Femur (tissue), 1 donor: ENCODE measurements at places on chromosomes 6 and 20.

DNA sequence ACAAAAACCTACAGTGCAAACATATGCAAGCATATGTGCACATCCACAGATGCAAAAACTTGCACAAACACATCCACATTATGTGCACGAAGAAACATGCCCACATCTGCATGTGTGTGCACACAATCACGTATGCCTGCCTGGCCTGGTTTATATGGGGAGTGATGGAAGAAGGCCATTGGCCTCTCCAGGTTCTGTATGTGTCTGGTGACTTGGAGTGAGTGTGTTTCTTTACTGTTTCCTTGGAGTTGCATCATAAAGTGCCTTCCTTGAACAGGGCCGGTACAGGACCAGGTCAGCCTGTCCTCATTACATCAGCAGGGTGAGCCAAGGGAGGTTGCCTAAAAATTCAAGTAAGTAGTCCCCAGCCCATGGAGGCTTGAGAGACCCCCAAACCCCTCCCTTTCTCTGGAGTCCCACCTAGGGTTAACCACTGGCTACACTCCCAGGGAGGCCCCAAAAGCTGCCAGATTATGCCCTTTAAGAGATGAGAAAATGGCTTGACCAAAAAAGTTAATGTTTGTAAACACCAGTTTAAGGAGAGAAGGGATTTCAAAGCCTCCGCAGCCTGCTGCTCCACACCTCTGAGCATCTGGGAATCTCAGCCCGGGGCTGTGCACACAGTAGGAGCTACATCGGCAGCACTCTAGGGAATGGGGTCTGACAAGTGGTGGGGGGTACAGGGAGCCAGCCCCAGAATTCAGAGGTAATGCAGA, 140.8 kb downstream of the VEGFA start:
- no peak for DNase-seq

DNA sequence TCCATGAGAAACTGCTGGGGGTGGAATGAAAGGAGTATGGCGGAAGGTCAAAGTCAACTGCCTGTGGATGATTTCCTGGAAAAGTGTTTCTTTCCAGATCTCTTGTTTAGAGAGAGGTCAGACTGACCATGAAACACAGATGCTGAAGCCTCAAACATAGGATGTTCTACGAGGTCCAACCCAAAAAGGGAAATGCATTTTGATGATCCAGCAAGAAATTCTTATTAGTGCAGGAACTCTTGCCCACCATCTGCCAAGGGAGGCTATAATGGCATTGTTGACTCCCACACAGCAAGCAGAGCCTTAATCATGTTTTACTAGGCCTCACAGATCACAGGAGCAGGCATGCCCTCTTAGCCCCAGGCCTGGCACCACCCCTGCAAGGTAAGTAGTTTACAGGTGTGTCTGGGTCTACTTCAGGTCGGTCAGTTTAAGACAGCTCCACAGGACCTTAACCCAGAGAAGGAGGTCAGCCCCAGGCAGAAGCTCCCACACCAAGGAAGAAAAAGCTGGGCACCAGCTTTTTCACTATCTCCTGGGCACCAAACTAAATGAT, 67.6 kb upstream of the CNKSR3 start:
- DNase-seq = no peak

DNA sequence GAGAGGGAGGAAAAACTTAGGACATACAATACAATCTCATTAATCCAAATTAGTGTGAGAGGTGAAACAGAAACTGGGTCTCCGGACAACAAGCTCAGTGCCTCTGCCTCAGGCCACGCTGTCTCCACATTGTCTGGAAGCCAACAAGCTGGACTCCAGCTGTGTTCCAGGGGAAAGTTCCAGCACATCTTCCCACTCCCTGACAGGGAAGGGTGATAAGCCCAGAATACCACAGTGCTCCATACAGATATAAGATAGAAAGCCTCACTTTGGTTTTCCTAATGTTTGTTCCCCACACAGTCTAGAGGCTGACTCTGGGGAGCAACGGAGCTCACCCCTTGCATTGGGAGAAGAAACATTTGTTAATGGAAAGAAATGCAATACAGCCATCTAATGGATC, 117.1 kb upstream of the SPTLC3 start:
- DNase-seq = no peak

GRCh38 chr6:149984773-149985172, 21.0 kb downstream of the ULBP1 start:
- no peak for DNase-seq

DNA sequence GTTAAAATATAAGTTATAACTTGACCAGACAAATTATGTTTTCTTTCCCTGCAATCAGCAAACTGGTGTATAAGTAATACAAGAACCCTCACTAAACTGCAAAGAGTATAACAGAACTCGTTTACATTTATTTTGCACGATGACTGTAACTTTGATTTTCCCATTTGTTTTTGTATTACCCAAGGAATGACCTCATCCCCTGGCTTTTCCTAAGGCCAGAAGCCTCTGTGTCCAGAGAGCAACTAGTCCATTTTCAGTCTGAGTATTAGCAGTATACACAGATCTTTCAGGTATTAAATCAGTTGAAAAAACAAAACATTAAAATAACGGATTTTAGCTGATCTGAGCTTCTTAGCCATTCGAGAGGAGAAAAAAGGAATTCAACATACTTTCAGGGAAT, 17.2 kb downstream of the COL19A1 start:
- DNase-seq = no peak

DNA sequence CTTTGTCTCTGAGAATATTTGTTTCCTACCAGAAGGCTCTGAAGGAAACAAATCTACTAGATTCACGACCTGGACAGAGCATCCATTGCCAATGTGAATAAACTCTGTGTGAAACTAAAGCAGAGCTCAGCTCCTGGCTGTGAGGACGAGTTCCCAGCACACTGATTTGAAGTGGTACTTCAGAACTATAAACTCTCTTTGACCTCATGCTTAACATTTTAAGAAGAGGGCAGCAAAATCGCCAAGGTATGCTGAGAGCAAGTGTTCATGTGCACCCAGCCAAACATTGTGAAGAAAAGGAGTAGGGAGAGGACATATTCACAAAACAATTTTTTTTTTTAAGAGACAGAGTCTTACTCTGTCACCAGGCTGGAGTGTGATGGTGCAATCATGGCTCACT, 33.7 kb upstream of the ZNF133 start:
- DNase-seq = no peak

- no peak for DNase-seq
These were observed 899.0 kb downstream of the TFAP2A start for GRCh38 chr6:9515633-9516606.

DNA sequence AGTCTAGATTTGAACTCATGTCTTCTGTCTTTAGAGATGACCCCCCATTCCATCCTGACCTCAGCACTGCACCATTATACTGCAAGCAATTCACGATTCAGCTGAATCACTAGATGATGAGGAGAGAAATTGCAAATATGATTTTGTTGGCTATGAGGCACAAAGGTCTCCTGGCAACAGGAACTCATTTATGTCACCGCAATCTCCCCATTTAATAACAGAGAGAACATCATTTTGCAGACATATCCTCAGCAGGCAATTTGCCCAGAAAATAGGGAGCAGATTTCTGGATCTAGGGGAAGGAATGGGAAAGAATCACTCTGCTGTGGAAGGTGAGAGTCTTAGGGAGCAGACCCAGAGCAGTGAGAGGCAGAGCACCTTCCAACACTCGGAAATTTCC, 303.0 kb downstream of the PAX1 start:
- no peak for DNase-seq

DNA sequence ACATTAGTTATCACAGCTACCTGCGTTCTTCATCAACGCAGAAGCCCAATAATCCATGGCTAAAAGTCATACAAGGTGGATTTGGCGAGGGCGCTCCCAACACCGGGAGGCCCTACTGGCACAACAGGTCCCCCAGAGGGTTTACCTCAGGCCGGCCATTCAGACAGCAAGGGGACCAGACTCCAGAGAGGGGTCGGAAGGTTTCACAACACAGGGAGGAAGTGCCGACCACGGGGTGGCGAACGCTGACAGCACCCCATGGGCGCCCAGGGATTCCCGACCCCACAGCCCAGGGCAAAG, 1515.9 kb upstream of the DEFB115 start:
- no peak for DNase-seq

DNA sequence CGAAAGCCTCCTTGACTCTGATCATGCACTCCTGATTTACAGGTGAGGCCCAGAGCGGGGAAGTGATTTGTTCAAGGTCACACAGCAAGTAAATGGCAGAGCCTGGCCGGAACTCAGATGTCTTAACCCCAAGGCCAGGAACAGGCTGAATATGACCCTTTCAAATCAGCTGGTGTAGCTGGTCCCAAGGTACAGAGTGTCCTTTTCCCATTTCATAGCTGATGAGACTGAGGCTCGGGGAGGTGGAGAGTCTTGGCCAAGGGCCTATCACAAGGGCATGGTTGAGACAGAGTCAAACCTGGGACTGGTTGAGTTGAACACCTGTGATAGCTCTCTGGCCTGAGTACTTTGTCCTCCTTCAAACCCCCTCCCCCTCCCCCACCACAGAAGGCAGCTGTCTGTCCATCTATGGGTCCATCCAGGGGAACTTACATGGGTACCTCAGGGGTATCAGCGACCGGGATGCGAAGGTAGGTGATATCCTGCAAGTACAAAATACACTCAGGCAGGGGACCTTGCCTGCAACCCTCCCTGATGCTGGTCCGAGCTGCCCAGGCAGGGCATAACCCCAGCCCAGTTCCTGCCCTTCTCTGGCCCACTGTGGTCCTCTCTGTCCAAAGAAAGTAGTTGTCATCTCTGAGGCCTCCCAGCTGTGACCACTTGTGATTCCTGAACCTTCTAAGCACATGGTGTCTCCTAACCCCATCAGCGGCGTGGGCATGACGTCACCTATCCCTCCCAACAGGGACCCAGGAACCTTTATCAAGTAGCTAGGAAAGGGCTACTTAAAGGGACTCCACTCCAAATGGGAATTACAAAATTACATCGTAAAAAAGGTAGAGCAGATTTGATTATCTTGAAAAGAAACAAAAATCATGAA, 5.6 kb downstream of the DUSP15 start:
- peak; percentile 11 for DNase-seq

GRCh38 chr6:120945905-120946594, 388.2 kb downstream of the TBC1D32 start:
- no peak for DNase-seq

GRCh38 chr6:68760941-68761676, 126.0 kb downstream of the ADGRB3 start:
- DNase-seq = no peak

DNA sequence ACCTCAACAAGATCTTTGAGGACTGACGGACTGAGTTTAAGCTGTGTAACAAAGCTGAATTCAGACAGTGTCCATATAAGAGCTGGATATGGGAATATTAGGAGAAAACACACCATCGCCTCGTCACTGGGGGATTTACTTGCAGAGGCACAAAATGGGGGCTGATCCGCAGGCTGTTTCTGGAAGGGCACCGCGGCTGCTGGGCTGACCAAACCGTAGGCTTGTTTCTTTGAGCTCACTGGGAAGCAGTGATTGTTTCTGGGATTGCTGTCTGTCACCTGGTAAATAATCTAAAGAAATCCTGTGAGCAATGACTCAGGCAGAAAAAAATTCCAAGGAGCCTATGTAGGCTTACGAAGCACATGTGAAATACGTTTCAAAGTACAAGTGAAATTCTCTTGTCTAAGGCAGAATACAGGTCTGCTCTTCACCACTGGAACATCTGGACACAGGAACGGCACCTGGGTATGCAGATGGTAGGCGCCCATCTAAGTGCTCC, 63.9 kb upstream of the MPC1 start:
- no peak for DNase-seq

GRCh38 chr6:39753725-39754045, 28.5 kb upstream of the KIF6 start:
- no peak for DNase-seq

DNA sequence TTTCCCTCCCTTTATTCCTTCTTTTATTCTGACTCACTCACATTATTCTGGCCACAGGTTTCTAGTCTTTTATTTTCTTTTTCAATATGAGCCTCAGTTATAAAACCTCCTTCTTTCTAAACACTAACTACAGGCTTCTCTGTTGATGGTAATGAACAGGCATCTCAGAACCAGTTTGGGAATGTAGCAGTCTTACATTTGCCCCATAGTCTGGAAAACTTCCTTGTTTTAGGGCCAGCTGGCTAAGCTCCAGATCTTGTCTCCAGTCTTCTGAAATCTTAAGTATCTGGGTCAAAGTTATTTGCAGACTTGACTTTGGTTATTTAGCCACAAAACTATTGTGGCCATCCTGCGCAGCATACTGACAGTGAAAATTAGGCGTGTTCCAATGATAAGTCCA, 97.0 kb upstream of the MAN1A1 start:
- peak; percentile 34 for DNase-seq

DNA sequence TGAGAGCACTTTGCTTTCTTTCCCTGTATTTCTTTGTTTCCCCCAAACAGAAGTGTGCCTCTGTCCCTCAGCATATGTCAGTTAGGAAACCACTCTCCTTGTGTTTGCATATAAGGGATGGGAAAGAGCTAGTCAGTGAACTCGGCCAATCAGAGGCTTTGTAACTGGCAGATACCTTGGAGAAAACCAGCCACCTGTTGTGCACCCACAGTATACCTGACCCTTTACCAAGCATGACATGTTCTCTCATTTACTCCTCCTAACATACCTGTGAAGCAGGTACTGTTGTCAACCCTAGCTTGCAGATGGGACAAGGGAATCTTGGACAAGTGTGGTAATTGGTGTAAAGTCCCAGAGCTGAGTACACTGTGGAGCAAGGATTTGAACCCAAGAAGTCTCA, 96.1 kb upstream of the FAM8A1 start:
- no peak for DNase-seq

- no peak for DNase-seq
These were observed 208.8 kb upstream of the PLCB4 start for GRCh38 chr20:8860011-8860495.

DNA sequence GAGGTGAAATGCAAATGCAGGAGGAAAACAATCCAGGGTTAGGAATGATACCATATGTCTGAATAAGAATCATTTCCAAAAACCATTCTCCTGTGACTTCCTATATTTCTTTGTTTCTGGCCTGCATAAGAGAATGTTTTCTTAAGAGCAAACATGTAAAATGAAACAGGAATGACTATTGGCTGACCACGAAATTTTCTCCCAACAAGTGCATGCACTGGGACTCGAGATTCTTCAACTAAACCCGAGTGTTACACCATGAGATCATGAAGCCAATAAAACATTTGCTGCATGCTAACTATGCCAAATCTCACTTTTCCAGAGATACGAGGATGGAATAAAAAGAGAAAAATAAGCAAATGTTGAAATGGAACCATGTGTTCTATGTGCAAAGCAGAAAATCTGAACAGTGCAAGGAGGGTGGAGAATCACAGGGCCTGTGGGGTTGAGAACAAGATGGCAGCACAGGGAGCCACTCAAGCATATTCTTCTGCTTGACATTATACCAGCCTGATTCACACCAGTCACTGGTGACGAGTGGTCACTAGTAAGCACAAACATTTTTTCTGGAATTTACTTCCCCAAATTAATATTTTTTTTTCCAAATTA, 212.2 kb upstream of the FOXA2 start:
- peak; percentile 59 for DNase-seq

- no peak for DNase-seq
These were observed 1.1 kb upstream of the SLC22A23 start for GRCh38 chr6:3457710-3458602.
